Endothelial cell of umbilical vein (primary cell): ENCODE measurements at places on chromosomes 1 and 21. TPM values are rescaled to one million over a fixed set of nuclear protein-coding genes. Genes with fewer than 3 reads are reported as not detected.

- peaks cover 6% of the 10 kb centered on the region for H3K4me1 ChIP-seq
- H3K36me3 ChIP-seq: no peaks in the 10 kb centered on the region
- no peaks in the 10 kb centered on the region for H3K27me3 ChIP-seq
- H3K4me3 ChIP-seq: peak overlapping the region; percentile 83
- DNase-seq: no peak
- peak overlapping the region; percentile 22 for H3K27ac ChIP-seq
Observed at GRCh38 chr1:213050745-213051126, 305 bp upstream of the RPS6KC1 start.

DNA sequence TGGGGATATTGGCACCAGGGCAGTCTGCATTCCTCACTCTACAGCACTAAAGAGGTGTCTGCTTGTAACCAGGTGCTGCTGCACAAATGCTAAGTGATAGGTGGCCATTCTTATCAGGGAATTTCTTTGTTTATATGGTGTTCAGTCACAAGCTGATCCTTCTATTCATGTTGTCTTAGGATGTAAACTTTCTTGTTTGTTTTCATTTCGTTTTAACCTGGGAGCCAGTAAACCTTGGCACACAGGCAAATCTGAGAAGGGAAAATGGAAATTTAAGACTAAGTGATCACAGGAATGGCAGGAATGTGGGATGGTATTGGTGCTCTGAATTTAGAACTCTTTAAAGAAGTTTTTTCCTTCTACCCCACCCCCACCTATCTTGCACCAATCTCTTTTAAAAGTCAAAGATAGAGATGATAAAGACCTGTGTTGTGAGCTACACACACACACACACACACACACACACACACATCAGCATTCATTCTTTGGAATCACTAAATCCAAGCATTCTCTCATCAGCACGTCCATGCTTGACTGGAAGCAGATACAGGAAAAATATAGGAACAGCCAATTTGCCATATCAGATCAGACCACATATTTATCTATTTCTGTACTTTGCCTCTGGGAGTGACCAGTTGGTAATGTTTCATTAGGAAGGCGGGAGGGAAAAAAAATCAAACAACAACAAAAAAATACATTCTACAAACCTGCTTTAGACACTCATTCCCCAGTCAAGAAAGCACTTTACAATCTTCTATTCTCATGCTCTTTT, 451.4 kb upstream of the ADGRL2 start:
- H3K4me3 ChIP-seq: no peak overlapping the region
- DNase-seq: no peak
- H3K27ac ChIP-seq: no peak overlapping the region
- no peaks in the 10 kb centered on the region for H3K4me1 ChIP-seq
- H3K36me3 ChIP-seq: no peaks in the 10 kb centered on the region

GRCh38 chr1:230909974-230910754, 41.8 kb upstream of the C1orf198 start:
- H3K4me3 ChIP-seq: no peak overlapping the region
- H3K27me3 ChIP-seq: no peaks in the 10 kb centered on the region
- peaks cover 6% of the 10 kb centered on the region for H3K4me1 ChIP-seq
- no peak overlapping the region for H3K27ac ChIP-seq

GRCh38 chr1:245615001-245615400, 460.2 kb downstream of the KIF26B start:
- H3K36me3 ChIP-seq: no peaks in the 10 kb centered on the region
- H3K4me1 ChIP-seq: no peaks in the 10 kb centered on the region
- H3K27ac ChIP-seq: no peak overlapping the region
- no peaks in the 10 kb centered on the region for H3K27me3 ChIP-seq

GRCh38 chr1:12438349-12438924, 179.6 kb downstream of the DHRS3 start:
- peaks cover 49% of the 10 kb centered on the region for H3K4me1 ChIP-seq
- H3K4me3 ChIP-seq: no peak overlapping the region
- no peak overlapping the region for H3K27ac ChIP-seq
- DNase-seq: no peak
- H3K27me3 ChIP-seq: no peaks in the 10 kb centered on the region

GRCh38 chr1:94926915-94927404, at the start of gene CNN3:
Gene CNN3 (minus strand): TSS chr1:94927110. CDS start chr1:94926894, 216 bp downstream.
- no peaks in the 10 kb centered on the region for H3K27me3 ChIP-seq
- peak; percentile 93 for DNase-seq
- H3K4me3 ChIP-seq: peak within 1 kb of the TSS; percentile 99
- H3K4me1 ChIP-seq: peaks cover 49% of the 10 kb centered on the region
- peak within 1 kb of the TSS; percentile 100 for H3K27ac ChIP-seq
- H3K36me3 ChIP-seq: no peaks in the 10 kb centered on the region

- no peak for DNase-seq
- H3K4me1 ChIP-seq: no peaks in the 10 kb centered on the region
- H3K27me3 ChIP-seq: no peaks in the 10 kb centered on the region
- no peaks in the 10 kb centered on the region for H3K36me3 ChIP-seq
- H3K27ac ChIP-seq: no peak overlapping the region
Observed at GRCh38 chr21:42565886-42566523, 52.4 kb downstream of the SLC37A1 start.

GRCh38 chr1:222823695-222824094, 8.9 kb downstream of the DISP1 start:
- H3K4me1 ChIP-seq: no peaks in the 10 kb centered on the region
- no peaks in the 10 kb centered on the region for H3K36me3 ChIP-seq
- H3K27ac ChIP-seq: no peak overlapping the region
- no peaks in the 10 kb centered on the region for H3K27me3 ChIP-seq
- H3K4me3 ChIP-seq: no peak overlapping the region
- no peak for DNase-seq

DNA sequence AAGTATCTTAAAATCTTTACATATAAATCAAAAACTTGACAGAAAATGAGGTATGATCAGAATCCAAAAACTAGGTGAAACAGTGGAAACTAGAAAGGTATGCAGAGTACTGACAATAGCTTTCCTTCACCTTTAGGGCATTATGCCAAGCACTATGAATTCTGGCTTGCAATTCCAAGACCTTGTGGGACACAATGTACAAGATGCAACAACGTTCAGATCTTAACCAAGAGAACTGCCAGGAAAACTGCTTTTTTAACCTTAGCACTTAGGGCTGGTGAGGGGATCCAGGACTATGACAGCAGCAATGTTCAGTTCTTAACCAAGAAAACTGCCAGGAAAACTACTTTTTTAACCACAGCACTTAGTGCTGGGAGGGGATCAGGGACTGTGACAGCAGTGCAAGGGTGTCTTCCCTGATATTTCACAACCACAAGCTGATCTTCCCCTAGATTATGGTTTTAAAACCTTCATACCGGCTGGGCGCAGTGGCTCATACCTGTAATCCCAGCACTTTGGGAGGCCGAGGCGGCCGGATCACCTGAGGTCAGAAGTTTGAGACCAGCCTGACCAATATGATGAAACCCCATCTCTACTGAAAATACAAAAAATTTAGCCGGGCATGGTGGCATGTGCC, 22.3 kb downstream of the FOXJ3 start:
- no peaks in the 10 kb centered on the region for H3K36me3 ChIP-seq
- H3K4me3 ChIP-seq: no peak overlapping the region
- H3K4me1 ChIP-seq: no peaks in the 10 kb centered on the region
- H3K27me3 ChIP-seq: no peaks in the 10 kb centered on the region
- no peak for DNase-seq
- no peak overlapping the region for H3K27ac ChIP-seq

GRCh38 chr1:207487636-207488035, 8.3 kb upstream of the CR1 start:
- H3K4me3 ChIP-seq: no peak overlapping the region
- H3K4me1 ChIP-seq: no peaks in the 10 kb centered on the region
- DNase-seq: no peak
- H3K36me3 ChIP-seq: no peaks in the 10 kb centered on the region
- H3K27ac ChIP-seq: no peak overlapping the region

- DNase-seq: no peak
- H3K27ac ChIP-seq: no peak overlapping the region
- no peaks in the 10 kb centered on the region for H3K27me3 ChIP-seq
Observed at GRCh38 chr1:231800108-231800507, 173.5 kb downstream of the DISC1 start.

DNA sequence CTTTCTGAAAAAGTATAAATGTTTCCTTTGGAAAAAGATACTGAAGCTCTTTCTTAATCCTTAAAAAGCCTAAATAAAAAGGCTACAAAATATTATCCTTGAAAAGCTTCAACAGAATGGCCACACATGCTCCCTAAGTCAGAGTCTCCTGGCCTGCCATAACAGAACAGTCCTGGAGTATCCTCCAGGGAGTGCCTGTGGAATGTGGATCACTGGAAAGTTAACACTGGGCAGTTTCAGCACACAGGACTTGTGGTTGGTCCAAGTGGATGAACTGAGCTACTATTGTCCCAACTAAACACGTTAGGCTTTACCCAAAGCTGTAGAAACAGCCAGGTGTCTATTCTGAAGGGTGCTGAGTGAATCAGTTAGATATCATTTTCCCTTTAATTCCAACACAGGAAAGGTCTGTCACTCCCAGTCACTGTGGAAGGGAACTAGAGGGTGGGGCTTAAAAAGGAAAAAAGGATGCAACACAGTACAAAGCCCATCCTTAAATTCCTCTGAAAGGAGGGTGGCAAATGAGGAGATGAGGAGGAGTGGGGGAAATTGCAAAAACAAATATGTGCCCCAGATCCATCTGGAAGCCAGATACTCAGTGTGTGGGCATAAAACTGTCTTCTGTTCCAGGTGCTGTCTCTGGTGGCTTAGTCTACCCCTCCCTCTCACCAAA, 196.3 kb upstream of the SPAG17 start:
- no peaks in the 10 kb centered on the region for H3K4me1 ChIP-seq
- H3K27me3 ChIP-seq: no peaks in the 10 kb centered on the region
- DNase-seq: no peak
- H3K4me3 ChIP-seq: no peak overlapping the region
- H3K27ac ChIP-seq: no peak overlapping the region
- no peaks in the 10 kb centered on the region for H3K36me3 ChIP-seq

DNA sequence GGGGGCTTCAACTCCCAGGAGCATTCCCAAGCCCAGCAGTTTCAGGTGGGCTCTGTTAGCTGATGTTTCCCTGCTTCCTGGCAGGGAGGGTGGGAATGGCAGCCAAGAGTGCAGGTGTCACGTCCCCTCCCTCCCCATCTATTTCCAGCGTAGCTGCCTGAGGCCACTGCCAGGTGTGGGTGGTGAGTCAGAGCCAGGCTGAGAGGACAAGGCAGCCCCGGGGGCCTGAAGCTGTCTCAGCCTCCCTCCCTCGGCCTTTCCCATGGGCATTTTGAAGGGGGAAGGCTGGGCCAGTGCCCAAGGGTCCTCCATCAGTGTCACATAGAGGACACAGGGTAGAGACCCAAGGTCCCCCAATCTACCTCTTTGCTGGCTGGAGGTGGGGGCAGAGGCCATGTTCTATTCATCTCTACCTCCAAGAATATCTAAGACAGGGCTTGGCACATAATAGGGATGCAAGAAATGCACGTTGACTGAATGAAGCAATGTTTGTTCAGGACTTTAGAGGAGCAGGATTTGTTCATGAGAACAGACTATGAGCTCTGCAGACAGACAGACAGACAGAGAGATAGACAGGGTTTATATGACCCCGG, 34.4 kb upstream of the ID3 start:
- H3K4me3 ChIP-seq: no peak overlapping the region
- peaks cover 2% of the 10 kb centered on the region for H3K27me3 ChIP-seq
- DNase-seq: no peak
- no peak overlapping the region for H3K27ac ChIP-seq
- no peaks in the 10 kb centered on the region for H3K4me1 ChIP-seq

DNA sequence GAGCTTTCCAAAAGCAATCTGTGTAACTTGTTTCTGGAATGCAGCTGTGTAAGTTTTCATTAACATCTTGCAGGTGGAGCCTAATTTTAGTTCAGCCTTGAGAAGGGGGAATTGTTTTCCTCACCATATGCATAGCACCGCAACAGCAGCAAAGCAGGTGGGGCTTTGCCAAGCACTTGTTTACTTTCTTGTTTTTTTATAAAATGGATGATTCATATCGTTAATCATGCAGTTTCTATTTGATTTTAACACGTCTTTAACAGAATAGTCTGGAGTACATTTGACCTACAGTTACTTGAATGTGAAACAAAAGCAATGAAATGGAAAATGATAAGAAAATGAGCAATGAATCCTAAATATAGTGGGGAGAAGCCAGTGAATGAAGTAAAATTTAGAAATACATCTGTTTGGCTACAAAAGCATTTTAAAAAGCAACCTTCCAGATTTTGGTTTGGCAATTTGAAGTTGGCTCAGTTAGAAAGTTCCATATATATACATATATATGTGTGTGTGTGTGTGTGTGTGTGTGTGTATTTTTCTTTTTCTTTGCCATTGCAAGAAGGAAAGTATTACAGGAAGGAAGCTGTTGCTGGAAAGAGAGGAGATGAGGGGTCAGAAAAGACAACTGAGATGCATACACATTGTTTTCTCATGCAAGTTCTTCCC, 119.0 kb upstream of the ADGRL2 start:
- DNase-seq: peak; percentile 92
- H3K4me3 ChIP-seq: no peak overlapping the region
- H3K27me3 ChIP-seq: no peaks in the 10 kb centered on the region

GRCh38 chr1:165228111-165228655, 128.3 kb downstream of the LMX1A start:
- H3K4me3 ChIP-seq: no peak overlapping the region
- no peak overlapping the region for H3K27ac ChIP-seq
- H3K27me3 ChIP-seq: no peaks in the 10 kb centered on the region
- H3K4me1 ChIP-seq: no peaks in the 10 kb centered on the region
- no peak for DNase-seq
- no peaks in the 10 kb centered on the region for H3K36me3 ChIP-seq

- H3K27ac ChIP-seq: no peak overlapping the region
- H3K4me3 ChIP-seq: no peak overlapping the region
- DNase-seq: no peak
- no peaks in the 10 kb centered on the region for H3K4me1 ChIP-seq
- no peaks in the 10 kb centered on the region for H3K36me3 ChIP-seq
Observed at GRCh38 chr1:169307176-169307575, 60.4 kb downstream of the NME7 start.

DNA sequence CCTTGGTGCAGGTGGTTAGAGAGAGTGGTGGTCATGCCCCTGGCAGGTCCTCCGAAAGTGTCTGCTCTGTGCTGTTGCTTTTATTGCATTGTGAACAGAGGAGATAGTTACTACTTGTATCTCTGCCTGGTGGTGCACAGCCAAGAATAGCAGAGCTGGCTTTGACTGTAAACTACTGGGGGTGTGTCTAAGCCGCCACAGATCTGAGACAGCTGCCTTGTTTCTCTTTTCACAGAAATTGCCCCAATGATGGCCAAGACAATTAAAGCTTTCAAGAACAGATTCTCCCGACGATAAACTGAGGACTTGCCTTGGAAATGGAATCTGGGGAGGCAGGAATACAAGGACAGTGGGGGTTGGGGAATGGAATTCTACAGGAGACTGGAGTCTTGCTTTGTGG, 16.0 kb downstream of the ELOA start:
- no peaks in the 10 kb centered on the region for H3K4me1 ChIP-seq
- H3K4me3 ChIP-seq: no peak overlapping the region
- DNase-seq: no peak
- peaks cover 33% of the 10 kb centered on the region for H3K36me3 ChIP-seq
- no peaks in the 10 kb centered on the region for H3K27me3 ChIP-seq

Gene NTMT2
- not detected in 2 replicates for total RNA-seq

Gene FCGR1A
- not detected in 2 replicates for total RNA-seq

Gene TMEM63A
- 40.8 and 41.4 TPM in 2 replicates for total RNA-seq

Gene CYP4X1
- total RNA-seq: 2.3 and 3.7 TPM in 2 replicates
